Amniotic epithelial cell (primary cell): ENCODE measurements at places on chromosomes 12 and 14.

GRCh38 chr14:91857614-91858013 lies 9.7 kb downstream of the TC2N start:
- DNase-seq: no peak

DNA sequence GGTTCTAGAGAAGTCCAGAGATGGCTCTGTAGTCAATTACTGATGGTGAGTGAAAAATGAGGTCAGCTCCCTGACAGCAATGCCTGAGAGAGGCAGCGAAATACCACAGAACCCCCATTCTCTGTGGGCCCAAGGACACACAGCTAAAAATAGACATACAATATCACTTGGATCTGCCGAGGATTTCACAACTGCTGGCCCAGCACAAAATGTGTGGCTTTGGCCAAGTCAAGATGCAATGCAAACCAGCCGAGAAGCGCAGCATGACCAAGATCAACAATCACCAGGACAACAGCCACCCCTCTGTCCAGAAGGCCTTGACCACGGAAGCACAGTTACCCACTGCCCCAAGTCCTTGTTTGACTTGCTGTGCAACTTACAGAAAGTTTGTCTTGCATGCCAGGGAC lies 52.2 kb downstream of the CKAP4 start:
- DNase-seq: peak; percentile 84

- DNase-seq: no peak
Observed at GRCh38 chr14:58992935-58993334, 195.5 kb upstream of the DAAM1 start.

DNA sequence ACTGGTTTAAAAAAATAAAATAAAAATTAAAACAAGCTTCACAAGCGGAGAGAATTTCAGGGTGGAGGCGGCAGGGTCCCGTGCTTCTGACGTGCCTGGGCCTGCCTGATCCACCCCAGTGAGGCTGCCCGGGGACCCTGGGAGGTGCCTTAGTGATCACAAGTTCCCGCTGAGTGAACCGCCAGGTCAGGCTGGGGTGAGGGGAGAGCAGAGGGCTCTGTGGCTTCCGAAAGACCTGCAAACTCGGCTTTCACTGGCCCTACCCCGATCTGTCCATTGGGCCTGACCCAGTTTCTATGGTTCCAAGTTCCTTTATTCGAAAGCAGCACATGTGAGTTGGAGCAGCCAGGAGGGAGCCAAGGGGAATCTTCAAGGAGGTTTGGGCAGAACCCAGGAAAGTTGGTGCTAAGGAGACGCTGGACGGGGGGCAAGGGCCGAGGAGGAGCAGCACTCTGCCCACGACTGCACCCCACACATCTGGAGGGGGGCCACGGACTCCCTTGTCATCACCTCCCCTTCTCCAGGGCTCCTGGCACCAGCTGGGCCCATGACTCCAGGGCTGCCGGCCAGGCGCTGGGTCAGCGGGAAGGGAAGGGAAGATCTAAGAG lies 12.9 kb downstream of the MMP14 start:
- no peak for DNase-seq

DNA sequence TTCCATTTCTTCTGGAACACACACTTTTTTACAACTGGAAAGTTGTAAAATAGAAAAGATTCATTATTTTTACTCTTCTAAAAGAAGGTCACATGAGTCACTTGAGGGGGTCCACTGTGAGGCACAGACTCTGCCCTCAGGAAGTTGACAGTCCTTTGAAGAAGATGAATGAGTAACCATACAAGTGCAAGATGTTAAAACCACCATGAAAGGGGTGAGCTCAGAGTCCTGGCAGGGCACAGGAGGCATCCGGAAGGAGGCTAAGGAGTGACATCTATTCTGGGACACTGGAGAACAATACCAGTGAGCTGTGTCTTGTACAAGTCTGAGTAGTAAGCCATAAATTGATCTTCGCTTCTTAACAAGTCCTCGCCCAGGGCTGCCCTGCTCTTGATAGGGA lies 126.0 kb upstream of the FRMD6 start:
- DNase-seq: no peak

DNA sequence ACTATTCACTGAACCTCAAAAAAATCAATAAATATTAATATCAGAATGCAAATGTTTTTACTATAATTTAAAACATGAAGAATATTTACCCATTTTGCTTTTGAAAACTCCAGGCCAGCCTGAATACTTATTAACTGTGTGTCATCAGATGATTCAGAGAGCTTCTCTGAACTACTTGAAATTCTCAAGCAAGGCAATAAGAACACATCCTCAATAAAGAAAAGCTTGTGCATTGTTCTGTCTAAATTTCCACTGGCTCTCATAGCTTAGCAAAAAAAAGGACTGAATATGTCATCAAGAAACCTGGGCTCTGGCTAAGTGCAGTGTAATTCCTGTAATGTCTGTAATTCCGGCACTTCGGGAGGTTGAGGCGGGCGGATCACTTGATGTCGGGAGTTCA lies 194.1 kb downstream of the BTG1 start:
- DNase-seq: no peak

DNA sequence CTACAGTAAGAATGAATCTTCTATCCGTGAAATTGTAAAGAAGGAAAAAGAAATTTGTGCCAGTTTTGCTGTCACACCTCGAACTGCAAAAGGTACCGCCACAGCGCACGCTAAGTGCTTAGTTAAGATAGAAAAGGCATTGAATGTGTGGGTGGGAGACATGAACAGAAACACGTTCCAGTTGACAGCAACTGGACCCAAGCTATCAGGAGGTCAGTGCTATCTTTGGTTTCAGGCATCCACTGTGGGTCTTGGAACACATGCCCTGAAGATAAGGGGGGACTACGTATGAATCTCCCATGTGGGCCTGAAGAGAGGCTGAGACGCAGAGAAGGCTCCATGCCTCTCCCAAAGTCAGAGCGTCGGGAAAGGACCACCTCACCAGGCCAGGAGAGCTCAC lies 9.8 kb downstream of the IFFO1 start:
- DNase-seq: no peak

DNA sequence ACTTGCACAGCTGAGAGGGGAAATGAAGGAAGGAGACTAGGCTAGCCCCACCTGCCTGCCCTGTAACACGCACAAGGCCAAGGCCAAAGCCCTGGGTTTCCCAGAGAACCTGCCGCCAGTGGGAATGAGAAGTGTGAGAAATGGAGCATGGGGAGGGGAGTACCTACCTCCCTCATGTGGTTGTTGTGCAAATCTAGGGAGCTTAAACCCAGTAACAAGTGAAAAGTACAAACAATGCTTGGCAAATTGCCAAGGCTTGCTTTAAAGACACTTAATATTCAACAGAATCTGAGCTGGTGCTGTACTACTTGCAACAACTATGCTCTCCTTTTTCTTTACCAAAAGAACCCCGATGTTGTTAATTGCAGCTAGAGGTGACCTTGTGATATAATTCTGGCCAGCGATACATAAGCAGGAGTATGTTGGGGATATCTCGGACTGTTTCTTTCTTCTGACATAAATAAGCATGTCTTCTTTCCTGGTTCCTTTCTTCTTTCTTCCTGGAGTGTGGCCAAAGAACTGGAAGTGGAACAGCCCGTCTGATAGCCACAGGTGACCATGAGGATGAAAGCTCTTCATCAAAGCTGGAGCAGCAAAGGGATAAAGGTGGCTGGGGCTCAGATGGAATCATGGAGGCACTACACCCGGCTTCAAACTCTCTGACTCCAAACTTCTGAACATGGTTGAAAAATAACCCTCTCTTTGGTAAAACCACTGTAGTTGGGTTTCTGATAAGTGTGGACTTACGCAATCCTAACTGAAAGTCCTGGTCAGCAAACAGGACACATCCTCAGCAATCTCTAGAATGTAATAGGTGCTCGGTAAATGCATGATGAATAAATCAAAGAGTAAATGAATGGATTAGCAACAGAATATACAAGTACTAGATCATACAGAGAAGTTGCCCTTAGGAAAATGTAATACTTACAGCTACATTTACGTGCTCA lies 207.9 kb downstream of the NUAK1 start:
- peak; percentile 76 for DNase-seq

DNA sequence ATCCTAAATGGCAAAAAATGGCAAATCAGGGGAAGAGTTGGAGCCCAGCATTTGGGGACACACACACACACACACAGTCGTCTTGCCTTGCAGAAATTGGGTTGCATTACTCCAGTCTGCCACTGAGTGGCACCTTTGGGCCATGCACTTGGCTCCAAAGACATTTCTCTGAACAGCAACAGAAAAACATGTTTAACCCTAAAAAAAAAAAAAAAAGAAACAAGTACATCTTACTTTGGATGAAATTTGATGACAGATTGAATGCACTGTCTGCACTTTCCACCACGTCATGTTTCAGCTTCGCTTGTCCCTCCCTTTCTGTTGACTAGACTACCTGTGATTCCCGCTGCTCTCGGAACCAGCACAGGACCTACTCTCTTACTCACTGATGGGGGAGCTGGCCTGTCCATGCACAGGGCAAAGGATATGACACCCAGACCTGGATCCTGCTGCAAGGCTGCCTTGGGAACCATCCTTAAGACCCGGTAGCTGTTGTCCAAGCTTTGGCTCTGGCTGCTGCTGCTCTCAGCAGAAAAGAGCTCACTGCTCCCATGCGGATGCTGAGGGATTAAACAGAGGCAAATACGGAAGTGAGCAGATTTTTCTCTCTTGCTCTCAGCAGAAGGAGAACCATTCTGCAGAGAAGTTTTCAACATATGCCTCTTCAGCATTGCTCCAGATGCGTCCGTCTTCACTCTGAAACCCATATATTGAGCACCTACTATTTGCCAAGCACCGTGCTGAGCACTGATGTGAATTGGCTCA lies 376.8 kb downstream of the DPF3 start:
- peak; percentile 77 for DNase-seq

DNA sequence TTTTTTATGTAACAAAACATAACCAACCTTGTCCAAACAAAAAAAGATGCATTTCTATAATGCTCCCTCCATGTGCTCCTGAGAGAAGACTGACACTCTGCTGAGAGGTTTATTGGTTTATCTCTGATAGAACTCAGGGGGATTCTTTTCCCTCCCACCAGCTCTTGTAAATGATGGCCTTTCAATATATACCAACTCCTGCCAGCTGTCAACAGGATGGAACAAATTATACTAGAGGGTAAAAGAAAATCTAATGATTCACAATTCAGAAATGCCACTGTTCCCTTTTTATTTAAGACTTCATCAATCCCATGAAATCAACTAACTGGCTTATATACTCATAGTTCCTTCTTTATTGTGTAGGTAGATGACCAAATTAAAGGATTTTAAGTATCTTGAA lies 25.4 kb downstream of the PSMC1 start:
- DNase-seq: no peak

- DNase-seq: peak; percentile 19
Observed at GRCh38 chr12:120125792-120126634, 9.5 kb upstream of the RAB35 start.

- peak; percentile 93 for DNase-seq
Observed at GRCh38 chr12:96208346-96208745, 14.2 kb downstream of the ELK3 start.

GRCh38 chr14:71235875-71236274 lies 328.6 kb downstream of the PCNX1 start:
- no peak for DNase-seq

DNA sequence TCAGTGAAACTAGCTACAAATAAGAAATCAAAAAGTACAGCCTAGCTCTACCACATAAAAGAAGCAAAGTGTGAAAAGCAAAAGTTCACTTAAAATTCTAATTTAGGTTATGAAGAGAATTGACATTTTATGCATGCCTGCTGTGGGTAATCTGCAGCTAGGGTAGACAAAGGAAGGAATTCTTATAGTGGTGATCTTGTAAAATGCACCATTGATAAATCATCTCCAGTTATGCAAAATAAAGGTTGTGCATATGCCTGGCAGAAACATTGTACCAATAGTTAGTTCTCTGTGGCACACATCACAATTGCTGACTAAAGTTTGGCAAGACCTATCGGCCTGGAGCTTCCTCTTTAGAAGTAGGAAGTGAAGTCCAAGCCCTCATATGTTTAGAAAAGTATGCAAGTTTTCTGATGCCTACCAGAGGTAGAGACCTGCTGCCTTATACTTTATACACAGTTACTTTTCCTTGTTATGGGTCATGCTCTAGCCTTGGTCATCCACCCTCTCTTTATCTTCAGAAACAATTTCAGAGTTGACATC lies 78.3 kb downstream of the TSHR start:
- DNase-seq: no peak

GRCh38 chr12:53069621-53070410 lies 9.4 kb downstream of the SPRYD3 start:
- no peak for DNase-seq

DNA sequence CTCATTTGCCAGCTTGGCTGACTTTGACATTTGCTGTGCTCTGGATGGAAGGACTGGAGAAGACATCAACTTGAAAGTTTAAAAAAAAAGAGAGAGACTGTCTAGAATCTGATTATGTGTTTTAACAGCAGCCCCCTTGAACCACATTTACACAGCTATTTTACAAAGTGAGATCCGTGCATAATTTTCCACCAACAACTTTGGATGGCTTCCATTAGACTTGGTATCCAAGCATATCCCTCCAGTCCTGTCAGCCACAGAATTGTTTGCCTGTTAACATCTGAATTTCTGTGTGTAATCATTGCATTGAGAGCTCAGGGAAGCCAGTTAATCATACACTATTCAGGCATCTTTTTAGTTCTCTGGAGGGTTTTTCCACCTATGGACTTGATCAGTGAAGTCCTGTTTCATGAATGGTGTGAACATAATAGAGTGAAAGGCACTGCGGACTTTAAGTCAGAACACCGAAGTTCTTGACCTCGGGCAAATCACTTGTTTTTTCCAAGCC lies 93.7 kb downstream of the SAMD4A start:
- no peak for DNase-seq

- no peak for DNase-seq
Observed at GRCh38 chr14:63362389-63362819, 43.7 kb upstream of the GPHB5 start.

- no peak for DNase-seq
Observed at GRCh38 chr14:82778008-82778590, 1244.4 kb upstream of the SEL1L start.

- no peak for DNase-seq
Observed at GRCh38 chr12:54592316-54592715, 3.9 kb upstream of the PPP1R1A start.

GRCh38 chr12:42039577-42039976 lies 105.1 kb downstream of the GXYLT1 start:
- no peak for DNase-seq

GRCh38 chr14:53858345-53858684 lies 98.3 kb downstream of the BMP4 start:
- DNase-seq: no peak

DNA sequence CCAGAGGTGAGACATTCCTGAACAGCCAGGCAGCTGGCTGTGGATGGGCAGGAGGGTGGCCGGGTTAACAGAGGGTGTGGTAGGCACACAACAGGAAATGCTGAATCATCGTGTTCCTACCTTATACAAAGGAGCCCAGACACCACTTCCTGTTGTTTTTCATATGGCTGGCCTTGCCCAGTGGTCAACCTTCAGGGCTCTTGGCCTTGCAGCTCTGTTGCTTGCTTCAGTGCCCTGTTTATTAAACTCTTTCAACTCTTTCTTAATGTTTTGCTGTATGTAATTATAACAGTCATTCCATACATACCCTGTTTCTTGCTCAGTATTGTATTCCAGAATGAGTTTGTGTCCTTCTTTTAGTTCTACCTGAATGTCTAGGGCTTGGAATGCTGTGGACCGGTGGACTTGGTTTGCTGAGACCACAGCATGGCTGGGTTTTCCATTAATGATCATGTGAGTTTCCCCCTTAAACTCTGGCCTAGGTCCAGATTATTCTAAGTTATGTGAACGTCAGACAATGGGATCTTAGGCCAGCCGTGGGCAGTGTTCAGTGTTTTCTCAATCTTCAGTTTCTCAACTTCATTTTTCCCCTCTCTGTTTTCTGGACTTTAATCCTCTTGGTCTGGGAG lies 11.9 kb downstream of the CFAP54 start:
- peak; percentile 85 for DNase-seq
